ENCODE measurements at places on chromosomes 12 and 14.

DNA sequence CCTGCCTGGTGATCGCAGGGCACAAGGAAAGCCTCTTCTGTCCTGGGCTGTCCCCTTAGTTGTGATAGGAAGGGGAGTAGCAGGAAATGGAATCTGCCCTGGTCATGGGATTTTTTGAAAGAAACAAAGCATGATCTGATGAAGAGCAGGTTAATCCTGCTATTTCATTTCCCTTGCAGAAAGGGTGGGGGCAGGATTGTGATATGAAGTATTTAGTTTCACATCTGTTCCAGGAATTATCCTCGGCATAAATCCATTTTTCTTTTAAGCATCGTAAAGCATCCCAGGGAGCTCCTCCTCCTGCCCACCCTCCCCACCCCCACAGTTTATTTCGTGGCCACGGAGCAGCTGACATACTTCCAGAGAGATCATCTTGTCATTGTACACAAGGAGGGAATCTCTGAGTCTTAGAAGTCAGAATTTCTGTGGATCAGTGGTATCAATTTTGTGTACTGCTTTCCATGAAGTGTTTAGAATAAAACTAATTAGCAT, 53.1 kb downstream of the TGFB3 start:
- DNase-seq, result no peak

DNA sequence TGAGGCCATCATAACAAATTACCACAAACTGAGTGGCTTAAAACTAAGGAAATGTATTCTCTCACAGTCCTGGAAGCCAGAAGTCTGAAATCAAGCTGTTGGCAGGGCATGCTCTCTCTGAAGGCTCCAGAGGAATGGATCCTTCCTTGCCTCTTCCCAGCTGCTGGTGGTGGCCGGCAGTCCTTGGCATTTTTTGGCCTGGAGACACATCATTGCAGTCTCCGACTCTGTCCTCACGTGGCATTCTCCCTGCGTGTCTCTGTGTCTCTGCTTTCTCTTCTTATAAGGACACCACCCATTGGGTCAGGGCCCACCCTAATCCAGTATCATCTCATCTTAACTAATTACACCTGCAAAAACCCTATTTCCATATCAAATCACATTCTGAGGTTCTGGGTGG, 206.1 kb downstream of the SLC41A2 start:
- DNase-seq, result no peak

DNA sequence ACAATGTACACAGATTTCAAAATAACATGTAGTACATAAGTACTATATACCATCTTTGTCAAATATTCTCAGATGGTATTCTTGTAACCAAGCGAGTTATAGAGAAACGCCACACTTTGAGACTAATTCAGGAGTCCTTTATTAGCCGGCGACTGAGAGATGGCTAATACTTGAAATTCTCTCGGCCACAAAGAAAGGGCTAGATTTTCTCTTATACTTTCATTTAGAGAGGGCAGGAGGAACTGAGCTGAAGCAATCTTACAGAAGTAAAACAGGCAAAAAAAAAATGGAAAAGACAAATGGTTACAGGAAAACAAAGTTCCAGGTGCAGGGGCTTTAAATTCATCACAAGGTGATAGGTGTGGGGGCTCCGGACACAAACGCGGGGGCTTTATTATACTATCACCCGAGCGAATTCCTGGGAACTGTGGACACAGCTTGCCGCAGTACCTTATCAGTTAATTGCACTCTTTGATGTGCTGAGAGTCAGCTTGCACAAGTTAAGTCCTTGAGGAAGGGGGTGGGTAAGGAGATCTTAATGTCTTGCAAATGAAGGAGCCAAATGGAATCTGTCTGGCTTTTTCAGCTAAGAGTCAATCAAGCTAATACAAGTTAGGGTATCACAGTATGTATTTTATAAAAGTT, 382.3 kb downstream of the KCNH5 start:
- DNase-seq, result no peak

DNA sequence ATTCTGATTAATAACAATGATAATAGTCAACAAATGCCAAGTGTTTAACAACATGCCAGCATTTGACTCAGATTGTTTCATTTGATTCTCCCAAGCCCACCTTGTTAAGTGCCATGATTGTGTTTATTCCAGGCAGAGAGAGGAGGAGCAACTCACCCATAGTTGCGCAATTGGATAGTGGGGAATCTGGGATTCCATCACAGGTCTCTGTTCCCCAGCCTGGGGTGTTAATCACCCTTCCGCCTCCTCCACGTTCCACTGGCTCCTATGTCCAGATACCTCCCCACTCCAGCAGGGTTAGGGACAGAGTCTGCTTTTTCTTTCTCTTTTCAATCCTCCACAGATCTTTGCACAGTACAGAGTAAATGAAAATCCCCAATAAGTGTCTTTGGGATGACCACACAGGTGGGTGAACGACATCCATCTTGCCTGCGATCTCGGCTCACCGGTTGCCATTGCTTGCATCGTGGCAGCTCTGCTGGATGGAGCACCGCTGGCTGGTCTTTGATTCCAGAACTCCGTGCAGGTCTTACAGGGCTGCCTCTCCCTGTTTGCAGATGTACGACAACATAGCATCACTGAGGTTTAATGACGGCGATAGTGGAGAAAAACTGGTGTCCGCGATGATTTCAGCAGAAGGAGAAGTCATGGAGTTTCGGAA, 78.8 kb downstream of the DNAH10 start:
- DNase-seq, result no peak

GRCh38 chr12:30439201-30439600, 256.5 kb downstream of the IPO8 start:
- no peak for DNase-seq

DNA sequence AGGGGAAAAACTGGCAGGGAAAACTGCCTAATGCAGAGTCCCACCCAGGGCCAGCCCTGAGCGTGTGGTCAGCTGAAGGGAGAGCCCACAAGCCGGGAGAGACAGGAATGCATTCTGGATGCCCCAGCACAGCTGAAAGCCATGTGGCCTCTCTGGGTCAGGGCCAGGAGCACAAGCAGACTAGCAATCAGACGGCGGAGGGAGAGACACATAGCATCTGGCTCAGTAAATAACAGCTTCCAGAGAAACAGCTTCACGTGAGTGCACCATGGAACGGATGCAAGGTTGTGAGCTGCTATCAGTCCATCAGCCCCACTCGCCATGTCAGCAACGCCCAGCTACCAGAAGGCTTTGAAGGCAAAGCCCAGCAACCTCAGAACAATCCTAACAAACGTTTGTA, 28.2 kb upstream of the TMEM106C start:
- no peak for DNase-seq

- no peak for DNase-seq
Measured at GRCh38 chr14:56874375-56874774, 64.1 kb upstream of the OTX2 start.

GRCh38 chr12:46920499-46920898, 94.7 kb upstream of the SLC38A4 start:
- DNase-seq, result no peak

DNA sequence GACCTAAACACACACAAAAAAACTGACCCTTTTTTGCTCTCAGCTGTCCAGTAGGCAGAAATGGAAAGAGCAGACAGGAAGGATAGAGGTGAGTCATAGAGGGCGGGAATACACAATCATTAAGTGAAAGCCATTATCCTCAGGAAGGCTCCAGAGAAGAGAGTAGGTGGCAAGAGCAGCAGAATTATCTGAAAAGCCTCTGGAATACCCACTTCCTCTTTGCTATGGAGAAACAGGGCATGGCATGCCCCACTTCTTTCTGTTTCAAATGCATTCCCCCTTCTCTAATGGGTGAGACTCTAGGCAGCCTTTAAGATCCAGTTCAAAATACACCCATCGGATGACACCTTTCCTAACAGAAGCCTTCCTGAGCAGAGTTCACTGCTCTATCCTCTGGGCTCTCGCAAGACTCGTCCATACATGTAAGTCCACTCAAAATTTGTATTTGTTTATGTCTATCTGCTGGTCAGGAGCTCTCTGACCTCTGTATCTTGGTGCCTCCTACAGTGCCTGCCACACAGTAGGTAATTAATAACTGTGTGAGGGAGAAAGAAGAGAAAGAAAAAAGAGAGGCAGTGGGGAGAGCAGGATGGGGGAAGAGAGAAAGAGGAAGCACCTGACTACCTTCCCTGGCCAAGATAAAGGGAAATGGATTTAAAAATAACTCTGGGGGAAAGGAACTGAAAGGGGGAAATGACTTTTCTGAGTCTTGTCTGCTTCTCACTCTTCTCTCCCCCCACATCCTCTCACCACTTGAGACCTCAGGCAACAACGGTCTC, 8.5 kb downstream of the KLHL33 start:
- DNase-seq, result no peak

DNA sequence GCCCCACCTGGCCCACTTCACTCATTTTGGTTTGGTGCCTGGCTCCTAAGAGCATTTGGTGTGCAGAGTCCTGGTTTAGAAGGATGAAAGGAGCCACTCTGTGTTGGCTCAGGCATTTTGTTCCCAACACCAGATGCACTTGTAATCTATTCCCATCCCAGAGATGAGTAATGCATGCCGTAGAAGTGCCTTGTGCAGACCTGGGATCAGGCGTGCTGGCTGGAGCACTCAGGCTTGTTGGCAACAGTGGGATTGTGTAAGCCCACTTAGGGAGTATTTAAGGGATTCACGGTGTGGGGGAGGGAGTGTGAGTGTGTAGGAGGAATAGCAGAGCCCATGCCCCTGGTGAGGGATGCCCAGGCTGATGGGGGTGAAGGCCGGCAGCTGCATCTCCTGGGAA, 501.5 kb upstream of the TBX3 start:
- DNase-seq, result no peak

- no peak for DNase-seq
Measured at GRCh38 chr12:69437073-69437472, 33.1 kb upstream of the FRS2 start.

GRCh38 chr14:75301666-75302325, 23.2 kb downstream of the FOS start:
- DNase-seq, result peak; percentile 53

GRCh38 chr14:61229981-61230380, 51.2 kb downstream of the TMEM30B start:
- no peak for DNase-seq

DNA sequence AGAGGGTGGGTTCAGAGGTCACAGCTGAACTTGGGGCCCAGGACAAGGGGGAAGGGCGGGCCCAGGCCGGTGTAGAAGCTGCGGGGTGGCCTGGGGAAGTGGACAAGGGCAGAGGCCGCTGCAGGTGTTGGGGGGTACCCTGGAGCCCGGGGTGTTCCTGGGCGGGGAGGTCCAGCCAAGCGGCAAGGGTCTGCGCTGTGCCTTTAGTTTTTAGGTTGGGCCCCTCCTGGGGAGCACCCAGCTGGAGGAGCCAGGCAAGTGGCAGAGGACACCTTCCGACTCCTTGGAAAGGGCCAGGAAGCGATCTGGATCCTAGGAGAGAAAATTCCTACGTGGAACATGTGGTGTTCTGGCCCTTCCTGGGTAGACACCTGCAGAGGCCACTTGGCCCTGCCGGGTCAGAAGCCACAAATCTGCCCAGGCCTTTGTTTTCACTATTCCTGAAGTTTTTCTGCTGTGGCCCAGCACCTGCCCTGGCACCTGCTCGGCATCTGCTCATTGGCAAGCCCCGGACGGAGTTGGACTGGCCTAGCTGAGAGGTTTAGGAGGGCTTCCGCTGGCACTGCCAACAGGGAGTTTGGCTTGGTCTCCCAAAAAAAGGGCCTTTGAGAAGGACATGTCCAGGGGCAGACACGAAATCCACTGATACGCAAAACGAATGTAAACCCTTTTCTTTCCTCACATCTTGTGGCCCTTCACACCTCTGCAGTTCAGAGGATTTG, 61.1 kb downstream of the SMUG1 start:
- no peak for DNase-seq

- no peak for DNase-seq
Measured at GRCh38 chr12:105355752-105356151, 25.3 kb downstream of the C12orf75 start.

- DNase-seq, result no peak
Measured at GRCh38 chr12:24944601-24944975, 4.3 kb downstream of the BCAT1 start.

- no peak for DNase-seq
Measured at GRCh38 chr14:94139421-94139820, 10.0 kb upstream of the IFI27L2 start.

DNA sequence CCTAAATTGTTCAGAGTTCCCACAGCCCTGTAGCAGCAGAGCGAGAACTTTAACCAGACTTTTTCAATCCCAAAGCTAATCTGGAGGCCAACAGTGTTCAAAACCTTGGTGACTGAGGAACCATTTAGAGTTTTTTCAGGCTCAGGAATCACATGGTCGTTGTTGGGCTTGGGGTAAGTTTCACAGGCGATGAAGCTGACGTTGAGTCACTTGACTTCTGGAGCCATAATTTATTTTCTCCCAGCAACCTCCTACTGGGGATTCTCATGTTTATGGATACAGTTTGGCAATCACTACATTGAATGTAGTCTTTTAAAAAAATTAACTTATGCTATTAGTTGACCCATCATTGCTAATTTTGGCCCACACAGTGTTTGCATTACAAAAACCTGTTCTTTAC, 34.5 kb downstream of the SSPN start:
- DNase-seq, result no peak

- DNase-seq, result no peak
Measured at GRCh38 chr12:45774508-45775162, 45.1 kb downstream of the ARID2 start.

- no peak for DNase-seq
Measured at GRCh38 chr12:117130801-117131200, 31.6 kb upstream of the TESC start.

GRCh38 chr12:89393551-89394121, 41.3 kb upstream of the DUSP6 start:
- no peak for DNase-seq

DNA sequence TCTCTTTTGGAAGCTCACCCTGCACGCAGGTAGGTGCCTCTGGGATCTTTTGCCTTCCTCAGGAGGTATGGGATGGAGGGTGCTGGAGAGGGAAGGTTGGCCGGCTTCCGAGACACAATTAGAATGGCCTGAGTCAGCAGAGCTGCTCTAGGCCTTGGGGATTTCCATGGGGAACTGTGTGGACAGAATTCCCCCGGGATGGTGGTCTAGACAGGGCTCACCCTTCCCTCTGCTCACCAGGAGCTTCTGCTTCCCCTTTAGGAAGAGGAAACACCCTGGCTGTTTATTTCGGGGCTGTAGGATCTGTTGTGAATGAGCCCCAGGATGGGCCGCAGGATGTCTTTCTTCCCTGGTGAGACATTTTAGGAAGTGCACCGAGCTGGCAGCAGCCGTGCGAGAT, 43.7 kb upstream of the TMED10 start:
- no peak for DNase-seq

DNA sequence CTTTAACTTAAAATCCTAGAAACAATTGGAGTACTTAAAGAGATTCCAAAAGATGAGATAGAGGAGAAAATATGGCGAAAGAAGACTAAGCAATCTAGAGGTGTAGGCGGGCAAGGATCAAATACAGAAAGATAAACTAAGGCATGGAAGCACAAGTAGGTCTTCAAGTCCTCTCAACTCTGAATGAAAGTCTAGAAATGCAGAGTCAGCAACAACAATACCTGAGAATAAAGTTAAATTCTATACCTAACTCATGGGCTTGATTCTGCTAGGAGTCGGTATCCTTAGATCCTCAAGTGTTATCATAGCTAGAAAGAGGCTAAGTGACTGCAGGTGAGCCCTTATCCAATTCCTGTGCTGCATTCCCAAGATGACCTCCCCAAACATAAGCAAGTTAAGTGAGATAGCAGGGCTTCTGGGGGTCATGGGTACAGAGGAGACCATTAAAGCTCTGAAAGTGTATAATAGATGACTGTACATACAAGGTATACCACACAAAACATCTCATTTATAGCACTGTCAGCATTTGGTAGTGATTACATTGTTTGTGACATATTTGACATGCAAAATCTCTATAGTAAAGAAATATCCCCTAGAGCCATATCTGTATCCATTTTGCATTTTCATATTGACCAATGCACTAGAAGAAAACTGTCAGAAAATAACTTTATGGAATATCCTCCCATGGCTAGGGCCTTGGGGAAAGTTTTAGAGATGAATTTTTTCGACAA, 82.5 kb upstream of the ARID2 start:
- DNase-seq, result no peak

Data from stimulated activated CD4-positive, alpha-beta T cell treated with anti-CD3 and anti-CD28 coated beads, Interleukin-2, amount 100 ng/mL, for 24 hours (primary cell).